Fibroblast of the aortic adventitia (primary cell): ENCODE measurements at places on chromosomes 11 and 22.
A peak's percentile ranks its signal among the peaks of the same experiment; 100 is the strongest.

DNA sequence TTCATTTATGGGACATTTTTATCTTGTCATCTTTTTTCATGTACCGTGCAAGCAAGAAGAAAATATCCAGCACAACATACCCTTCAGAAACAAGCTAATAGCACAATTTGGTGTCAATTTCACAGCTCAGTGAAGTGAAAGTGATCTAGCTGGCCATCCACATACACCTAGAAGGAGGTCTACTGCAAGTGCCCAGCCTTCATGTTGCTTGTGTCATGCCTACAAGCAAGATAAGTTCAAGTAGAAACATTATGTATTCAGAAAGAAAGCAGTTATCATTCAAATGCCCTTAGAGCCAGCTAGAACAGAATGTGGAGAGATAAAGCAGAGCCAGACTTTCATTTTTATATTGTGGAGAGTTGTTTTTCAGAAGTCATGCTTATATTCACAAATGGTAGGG lies 325.7 kb upstream of the PITPNB start:
- DNase-seq: no peak

GRCh38 chr22:28896611-28897010 lies 13.2 kb downstream of the ZNRF3 start:
- DNase-seq: no peak

DNA sequence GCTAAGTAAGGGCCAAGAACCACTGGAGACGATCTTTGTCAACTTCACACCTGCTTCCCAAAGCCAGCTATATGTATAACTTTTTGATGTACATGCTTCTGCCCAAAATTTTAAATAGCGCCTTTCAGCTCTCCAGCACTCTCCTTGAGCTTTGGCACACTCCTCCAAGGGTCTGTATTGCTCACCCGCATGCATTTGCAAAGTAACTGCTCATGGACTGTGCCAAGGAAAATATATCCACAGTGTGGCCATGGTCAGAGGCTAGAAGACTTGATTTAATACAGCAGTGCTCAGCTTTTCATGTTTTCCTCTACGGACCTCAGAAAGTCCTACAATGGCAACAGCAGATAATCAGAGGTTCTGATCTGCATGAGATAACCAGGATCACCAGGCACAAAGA lies 550.1 kb downstream of the SOX6 start:
- peak; percentile 40 for DNase-seq

DNA sequence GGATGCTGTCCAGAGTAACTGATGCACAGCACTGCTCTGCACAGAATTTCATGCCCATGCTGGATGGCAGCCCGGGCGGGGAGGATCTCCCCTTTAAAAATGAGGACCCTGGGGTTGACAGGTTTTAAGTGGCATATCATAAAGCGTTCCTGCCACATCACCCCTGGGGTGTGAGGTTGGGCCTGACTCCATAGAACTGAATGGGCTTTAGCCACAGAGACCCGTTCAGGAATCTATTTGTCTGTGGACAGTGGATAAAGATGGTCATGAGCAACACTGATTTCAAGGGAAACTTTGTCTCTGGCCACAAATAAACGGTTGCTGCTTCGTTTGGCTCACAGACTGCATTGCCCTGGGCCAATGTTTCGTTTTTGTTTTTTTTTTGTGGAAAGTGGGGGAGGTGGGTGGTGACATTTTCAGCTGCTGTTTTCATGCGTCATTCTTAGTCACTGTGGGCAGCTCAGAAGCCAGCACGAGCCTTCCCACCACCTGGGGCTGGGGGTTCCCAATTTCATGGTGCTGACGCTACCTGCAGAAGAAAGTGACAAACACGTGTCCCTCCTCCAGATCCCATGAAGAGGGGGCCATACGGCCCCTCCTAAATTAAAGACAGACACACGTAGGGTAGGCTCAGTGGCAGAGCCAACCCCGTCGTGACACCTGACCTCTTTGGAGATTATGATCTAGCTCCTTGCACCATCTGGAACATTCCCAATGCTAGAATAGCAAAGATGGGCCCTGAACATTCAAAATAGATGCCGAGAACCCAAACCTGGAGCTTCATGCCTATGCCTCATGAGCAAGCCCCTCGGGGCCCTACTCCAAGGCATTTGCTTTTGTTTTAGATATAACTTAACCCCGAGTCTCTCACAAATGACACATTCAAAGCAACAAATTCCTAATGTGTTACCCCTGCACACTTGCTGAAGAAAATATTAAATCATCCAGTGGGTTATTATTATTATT lies 54.8 kb upstream of the PHF21B start:
- peak; percentile 58 for DNase-seq

- DNase-seq: peak; percentile 67
Observed at GRCh38 chr11:96054870-96055705, 131.2 kb upstream of the MTMR2 start.

GRCh38 chr11:96293598-96294021 lies 49.4 kb downstream of the MAML2 start:
- peak; percentile 60 for DNase-seq

DNA sequence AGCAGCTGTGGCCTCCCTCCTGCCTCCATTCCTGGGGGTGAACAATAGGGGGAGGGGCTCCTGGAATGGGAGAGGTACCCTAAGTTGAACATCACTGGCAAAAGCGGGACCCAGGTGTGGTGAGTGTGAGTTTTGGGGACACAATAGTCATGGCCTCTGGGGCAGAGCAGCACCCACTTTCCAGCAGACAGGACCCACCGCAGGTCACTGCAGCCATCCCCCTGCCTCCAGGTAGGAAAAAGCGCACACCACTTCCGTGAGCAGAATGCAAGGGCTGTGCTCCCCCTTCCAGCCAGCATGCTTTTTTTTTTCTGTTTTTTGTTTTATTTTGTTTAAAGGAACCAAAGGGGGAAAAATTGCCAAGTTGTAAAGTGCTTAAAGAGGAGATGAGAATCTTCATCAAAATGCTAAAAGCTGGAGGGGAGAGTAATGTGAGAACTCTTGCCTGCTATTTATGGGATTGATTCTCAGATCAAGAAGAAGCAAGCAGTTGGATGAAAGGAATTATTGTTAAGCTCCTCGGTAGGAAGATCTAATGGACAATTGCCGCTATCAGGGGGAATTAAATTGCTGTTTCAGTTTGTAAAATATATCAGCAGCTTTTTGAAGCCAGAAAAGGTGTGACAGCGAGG lies 152.9 kb downstream of the FEZ1 start:
- no peak for DNase-seq

- no peak for DNase-seq
Observed at GRCh38 chr22:46936378-46936903, 174.0 kb downstream of the TBC1D22A start.

DNA sequence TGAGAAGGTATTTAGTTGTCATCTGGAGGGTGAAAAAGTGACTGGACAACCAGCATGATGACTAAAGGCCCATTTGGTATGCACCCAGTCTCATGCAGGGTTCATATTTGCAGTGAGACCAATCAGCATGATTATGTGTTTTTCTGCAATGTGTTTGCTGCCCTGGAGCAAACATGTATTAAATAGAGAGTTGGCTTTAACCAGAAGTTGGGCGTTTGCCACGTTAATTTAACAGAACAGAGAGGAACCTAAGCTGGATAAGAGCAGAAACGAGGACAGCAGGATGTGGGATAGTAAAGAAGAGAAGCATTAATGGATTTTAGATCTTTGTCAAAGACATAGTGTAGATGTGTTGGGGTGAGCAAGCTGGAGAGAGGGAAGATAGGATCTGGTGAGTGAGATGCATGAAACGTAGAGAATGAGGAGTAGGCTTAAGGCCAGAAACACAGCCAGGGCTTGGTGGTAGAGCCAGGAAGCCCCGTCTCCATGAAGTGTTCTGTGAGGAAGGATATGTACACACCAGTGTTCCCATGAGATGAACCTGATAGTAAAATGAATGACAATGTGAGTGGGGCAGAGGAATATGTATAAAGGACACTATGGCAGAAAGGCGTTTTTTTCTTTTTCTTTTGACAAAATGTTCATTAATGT lies 164.0 kb upstream of the PDGFD start:
- DNase-seq: no peak

DNA sequence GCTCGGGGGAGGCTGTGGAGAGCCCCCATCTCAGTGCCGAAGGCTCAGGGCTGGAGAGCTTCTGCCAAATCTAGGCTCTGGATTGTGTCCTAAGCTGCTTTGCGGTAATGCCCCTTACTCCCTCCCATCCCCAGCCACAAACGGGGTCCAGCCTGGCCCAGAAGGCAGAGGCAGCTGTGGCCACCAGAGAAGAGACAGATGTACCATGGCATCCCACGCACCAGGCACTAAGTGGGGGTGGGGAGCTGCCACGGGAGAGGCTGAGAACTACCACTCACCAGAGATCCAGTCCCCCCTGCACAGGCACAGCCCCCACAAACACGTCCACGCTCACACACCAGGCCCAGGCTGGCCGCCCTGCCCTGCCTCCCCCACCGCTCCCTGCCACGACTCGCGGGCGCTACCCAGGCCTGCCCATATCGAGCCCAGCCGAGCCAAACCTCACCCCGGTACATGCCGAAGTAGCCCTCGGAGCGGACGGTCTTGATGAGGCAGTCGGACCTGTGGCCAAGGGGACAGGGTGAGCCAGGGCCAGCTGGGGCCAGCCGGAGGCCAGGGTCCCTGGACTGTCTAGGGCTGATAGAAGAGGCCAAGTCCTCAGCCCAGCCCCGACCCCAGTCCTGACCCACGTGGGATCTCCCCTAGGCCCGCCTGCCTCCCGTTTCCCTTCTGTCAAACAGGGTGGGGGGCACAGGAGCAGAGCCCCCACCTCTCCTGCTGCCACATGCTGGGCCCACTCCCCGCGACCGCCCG lies 3.9 kb downstream of the SLC25A22 start:
- DNase-seq: no peak

DNA sequence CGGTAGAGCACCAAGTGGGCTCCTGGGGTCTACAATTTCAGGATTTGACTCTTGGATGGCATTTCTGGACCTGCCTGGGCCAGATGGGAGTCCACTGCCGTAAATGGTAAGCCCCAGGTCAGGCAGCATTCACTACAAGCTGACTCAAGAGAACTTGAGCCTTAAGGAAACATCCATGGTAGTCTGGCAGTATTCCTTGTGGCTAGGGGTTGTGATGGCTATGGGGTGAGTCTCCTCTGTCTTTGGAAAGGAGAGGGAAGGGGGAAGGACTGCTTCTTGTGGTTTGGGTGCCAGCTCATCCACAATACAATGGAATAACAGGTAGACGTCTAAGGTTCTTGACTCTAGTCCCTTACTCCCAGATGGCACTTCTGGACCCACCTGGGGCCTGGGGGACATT lies 32.3 kb upstream of the POU2AF2 start:
- no peak for DNase-seq

- DNase-seq: no peak
Observed at GRCh38 chr11:826836-827145, 928 bp upstream of the CRACR2B start.

- DNase-seq: no peak
Observed at GRCh38 chr11:21121991-21122390, 452.6 kb downstream of the NELL1 start.

GRCh38 chr11:112173152-112173551 lies 2.2 kb upstream of the BCO2 start:
- DNase-seq: no peak

- DNase-seq: no peak
Observed at GRCh38 chr11:6099577-6099976, 7.9 kb upstream of the OR56B4 start.

DNA sequence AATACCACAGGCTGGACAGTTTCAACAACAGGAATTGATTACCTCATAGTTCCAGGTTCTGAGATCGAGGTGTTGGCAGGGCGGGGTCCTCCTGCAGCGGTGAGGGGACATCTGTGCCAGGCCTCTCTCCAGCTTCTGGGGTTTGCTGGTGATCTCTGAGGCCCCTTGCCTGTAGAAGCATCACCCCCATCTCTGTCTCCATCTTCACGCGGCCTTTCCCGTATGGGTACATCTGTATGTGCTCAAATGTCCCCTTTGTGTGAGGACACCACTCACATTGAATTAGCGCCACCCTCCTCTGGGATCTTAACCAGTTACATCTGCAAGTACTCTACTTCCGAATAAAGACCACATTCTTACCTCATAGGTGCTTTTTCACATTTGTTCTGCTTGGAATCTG lies 1029.9 kb downstream of the BRD1 start:
- DNase-seq: no peak

DNA sequence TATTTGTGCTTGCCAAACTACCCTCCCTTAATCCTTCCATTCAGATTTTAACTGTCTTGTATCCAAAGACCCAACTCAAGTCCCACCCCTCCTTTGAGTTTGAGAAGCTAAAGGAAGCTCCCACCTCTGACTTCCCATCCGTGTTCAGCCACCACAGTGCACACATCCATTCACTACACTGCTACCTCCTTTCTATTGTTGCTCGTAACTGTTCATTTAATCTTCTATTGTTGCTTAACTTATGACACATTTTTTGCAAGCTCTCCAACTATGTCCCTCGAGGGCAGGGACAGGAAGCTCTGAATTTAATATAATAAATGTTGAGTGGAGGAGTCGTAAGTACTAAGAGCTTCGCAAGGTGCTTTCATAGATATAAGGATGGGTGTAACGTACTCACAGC lies 10.4 kb downstream of the LARGE1 start:
- peak; percentile 56 for DNase-seq

GRCh38 chr11:33774736-33775466 lies 581 bp upstream of the FBXO3 start:
- no peak for DNase-seq

DNA sequence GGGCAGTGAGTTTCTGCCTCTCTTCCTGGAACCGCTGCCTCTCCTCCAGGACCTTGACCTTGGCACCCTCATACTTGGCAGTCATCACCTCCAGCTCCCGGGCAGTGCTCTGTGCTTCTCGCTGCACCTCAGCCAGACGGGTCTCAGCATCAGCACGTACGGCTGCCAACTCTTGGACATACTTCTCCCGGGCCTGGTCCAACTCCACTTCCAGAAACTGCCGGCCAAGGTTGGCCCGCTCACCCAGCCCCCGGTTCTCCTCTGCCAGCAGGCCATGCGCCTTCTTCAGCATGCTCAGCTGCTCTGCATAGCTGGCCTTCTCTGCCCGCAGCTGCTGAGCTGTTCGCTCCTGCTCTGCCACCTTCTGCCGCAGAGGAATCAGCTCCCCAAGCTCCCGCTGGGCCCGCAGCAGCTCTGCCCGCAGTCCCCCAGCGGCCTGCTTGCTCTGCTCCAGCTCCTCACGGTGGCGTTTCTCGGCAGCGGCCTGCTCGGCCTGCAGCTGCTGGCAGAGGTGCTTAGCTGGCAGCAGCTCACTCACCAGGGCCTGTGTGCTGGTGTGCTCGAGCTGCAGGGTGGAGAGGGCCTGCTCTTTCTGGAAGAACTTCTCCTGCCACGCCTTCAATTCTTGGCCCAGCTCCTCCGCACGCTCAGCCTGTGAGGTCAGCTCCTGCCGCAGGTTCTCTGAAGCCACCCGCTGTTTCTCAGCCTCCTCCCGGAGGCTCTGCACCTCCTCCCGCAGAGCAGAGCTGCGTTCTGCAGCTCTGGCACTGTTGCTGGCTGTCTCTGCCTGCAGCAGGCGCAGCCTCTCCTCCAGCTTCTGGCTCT lies 14.4 kb downstream of the IL18BP start:
- peak; percentile 97 for DNase-seq

DNA sequence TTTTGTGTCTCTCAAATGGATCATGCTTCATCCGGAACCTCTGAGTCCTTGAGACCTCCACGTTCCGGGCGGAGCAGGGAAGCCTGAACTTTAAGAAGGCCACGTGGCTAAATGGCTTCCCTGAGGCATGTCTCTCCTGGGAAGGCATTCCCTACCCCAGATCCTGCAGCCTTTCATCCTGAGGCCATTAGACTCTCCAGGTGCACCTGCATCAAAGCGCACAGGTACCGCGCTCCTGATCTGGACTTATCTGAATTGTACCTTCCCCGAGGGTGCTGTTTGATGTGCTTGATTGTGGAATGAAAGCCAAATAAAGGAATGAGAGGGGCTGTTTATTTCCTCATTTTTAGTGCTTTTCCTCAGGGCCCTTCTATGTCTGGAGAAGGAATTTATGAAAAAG lies 22.5 kb downstream of the C22orf31 start:
- no peak for DNase-seq

GRCh38 chr11:19800162-19800561 lies 87.5 kb downstream of the NAV2 start:
- DNase-seq: no peak
